Stimulated activated CD8-positive, alpha-beta memory T cell treated with anti-CD3 and anti-CD28 coated beads, Interleukin-4, amount 100 ng/mL, for 4 hours (primary cell): ENCODE measurements at places on chromosomes 7 and 10.

DNA sequence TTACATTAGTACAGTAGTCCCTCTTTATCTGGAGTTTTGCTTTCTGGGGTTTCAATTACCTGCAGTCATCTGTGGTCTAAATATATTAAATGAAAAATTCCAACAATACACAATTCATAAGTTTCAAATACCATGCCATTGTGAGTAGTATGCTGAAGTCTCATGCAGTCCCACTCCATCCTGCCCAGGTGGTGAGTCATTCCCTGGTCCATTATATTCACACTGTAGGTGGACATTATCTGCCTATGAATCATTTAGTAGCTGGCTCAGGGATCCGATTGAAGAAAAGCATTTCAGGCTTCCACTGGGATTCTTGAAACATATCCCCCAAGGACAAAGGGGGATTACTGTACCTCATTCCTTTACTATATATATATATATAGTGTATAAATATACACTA, 298.2 kb upstream of the GALNT17 start:
- DNase-seq: no peak

DNA sequence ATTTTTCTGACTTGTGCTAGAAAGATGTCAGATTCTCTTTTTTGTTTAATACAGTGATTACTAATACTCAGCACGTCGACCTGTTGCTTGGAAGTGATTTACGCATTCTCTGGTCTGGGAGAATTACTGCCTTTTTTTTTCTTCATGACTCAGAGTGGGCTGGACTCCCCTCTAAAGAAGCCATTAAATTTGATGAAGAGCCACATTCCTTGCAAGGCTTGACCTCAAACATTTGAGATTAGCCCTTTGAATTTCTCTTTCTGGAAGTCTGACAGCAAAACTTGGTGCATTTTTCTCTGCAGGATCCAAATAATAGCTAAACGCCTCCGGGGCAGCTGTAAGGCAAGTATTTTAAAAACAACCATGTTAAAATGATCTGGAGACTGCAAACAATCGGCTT, 171.6 kb downstream of the GALNT17 start:
- DNase-seq: no peak

- DNase-seq: no peak
These were observed 152.5 kb upstream of the TNS3 start for GRCh38 chr7:47734287-47734948.

DNA sequence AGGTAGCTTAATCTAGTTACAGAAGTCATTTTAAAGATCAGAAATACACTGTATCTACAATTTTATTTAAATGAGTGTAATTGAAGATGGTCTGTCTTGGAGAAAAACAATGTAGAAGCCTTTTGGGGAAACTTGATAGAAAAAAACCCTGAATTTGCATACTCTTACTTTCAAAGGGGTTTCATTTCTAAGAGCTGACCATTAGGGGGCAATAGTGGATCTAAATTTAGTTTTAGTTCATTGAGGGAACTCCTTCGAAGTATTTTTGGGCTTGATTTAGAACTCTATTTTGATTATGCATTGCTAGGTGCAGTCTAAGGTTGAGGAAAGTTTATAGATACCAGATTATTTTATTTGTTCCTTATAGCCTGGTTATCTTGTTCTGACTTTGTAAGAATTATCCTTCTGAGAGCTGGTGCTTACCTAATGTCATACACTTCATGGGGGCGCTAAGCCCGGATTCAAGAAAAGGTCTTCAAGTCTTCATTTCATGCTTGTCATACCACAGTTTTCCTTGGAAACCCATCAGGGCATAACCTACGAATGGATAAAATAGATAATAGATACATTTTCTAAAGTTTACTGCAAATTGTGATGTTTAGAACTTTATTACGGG, 69.1 kb upstream of the MXI1 start:
- DNase-seq: no peak

- no peak for DNase-seq
These were observed 721.5 kb downstream of the GRID1 start for GRCh38 chr10:85645053-85645452.

DNA sequence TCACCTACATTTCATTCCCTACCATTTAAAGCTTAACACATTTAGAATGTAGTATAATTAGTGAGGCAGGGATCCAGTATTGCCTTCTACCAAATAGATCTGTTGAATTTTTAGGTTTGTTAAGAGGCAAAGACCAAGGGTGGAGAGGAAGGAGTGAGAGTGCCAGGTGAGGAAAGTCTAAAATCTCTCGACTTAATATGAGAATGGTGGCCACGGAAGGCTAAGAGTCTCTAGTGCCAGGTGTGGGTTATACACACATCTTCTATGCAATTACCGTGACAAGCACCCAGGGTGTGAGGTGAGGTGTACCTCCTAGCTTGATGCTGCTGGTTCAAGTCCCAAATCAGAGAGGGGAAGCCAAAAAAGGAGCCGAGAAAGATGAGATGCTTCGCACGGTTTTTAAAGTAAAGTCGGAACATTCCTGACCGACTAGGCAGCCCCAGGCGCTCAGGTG, 439 bp downstream of the IQUB start:
- DNase-seq: no peak

DNA sequence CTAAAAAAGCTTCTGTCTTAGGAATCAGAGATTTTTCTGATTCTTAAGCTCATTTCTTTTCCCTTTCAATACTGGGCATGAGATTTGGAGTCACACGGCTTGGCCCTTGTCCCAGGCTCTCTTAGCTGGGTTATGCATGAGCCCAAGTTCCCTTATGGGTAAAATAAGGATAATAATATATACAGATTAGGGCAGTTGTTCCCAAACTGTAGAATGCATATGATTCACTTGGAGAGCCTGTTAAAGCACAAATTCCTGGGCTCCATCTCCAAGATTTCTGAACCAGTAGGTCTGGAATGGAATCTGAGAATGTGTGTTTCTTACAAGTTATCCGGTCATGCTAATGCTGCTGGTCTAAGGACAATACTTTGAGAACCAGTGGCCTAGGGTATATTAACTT, 154.0 kb downstream of the REEP3 start:
- no peak for DNase-seq

DNA sequence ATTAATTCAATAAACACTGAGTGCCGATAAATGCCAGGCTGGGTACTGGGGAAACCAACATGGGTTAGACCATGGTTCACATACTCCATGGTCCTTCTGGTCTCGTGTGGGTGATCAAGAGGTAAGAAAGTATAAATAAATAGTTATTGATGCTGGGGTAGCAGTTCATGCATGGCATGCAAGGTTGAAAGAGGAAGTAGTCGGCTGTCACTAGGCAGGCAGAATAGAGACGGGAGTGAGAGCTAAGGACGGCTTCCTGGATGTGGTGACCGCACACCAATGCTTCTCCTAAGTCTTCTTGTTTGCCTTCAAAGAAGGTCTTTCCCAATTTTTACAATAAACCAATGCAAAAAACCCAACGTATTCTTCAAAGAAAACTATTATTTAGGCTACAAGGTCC, 208.6 kb downstream of the ADAM12 start:
- no peak for DNase-seq

DNA sequence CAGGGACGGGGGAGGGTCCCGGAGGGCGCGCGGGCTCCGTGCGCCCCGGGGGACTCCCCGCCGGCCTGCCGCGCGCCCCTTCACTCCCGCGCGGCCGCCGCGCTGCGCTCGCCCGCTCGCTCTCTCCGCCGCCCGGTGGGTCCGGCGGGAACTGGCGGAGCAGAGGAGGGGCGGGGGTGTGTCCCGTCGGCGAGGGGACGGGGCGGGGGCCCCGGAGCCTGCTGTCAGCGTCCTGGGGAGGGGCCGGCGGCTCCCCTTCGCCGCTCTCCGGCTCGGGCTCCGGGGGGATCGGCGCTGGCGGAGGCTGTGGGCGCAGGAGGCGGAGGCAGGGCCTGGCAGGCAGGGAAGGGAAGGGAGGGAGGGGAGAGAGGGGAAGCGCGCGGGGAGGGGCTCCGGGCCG, at the start of gene SH3PXD2A:
Gene SH3PXD2A, minus strand, starts transcription at position 153 of the 400 bp plus-strand sequence. CDS start 310 bp downstream, outside the sequence.
- DNase-seq: no peak
